ENCODE measurements at places on chromosomes 3 and 15.

GRCh38 chr15:97200161-97200560 lies 760.3 kb upstream of the ARRDC4 start:
- no peak for DNase-seq

- no peak for DNase-seq
Observed at GRCh38 chr3:192212335-192212734, 515.0 kb downstream of the FGF12 start.

DNA sequence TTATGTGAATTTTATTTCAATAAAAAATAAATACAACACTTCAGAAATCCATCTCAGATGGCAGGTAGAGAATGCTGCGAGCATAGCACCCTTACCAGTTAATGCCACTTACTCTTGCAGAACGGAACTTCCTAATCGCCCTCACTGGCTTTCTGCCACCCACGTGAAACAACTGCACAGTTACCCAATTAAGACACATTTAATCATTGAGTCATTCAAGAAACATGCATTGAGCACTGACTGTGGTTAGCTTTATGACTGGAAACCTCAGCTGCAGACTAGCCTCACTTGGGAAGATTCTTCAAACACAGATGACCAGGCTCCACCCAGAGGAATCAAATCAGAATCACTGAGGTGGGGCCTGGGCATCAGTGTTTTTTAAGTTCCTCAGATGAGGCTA lies 5.6 kb upstream of the MFGE8 start:
- no peak for DNase-seq

DNA sequence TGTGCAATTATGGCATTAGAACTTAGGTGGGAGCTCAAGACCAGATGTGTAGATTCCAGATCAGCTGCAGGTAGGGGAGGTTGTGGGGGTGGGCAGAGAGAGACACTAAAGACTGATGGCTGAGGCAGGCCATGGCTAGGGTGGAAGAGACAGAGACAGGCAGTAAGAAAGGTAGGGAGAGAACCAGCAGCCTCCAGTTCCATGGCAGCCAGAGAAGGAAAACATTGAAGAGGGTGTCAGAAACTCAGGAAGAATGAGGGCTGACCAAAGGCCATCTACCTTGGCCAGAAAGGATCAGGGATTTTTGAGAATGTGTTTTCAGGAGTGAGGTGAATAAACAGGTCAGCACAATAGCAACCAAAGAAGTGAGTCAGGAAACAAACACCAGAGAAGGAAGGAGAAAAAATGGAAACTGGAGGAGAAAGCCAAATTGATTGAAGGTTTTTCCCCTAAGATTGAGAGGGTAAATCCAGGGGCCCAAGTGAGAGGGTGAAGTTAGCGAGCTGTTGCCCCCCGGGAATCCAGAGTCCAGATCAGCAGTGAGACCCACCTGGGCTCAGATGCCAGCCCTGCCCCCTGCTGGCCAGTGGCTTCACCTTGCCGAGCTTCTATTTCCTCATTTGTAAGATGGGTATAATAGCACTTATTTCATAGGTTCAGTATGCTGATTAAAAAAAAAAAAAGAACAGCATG lies 41.0 kb downstream of the ABHD2 start:
- DNase-seq, result peak; percentile 32

DNA sequence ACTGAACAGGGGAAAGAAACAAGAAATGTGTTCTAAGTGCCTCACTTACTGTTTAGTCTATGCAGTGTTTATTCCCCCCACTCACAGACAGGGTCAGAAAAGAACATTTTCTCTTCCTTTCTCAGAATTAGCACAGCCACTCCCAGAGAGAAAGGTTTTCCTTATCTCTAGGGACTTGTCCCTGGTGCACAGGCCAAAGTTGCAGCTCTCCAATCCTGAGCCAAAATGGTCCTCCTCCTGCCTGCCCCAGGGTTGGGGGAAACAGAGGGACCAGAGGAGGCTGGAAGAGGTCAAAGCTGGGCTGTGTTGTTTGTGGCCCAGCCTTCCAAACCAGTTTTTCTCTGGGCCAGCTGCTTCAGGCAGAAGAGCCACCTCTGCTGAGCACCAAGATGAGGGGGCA lies 12.0 kb downstream of the RAB6B start:
- no peak for DNase-seq

- DNase-seq, result no peak
Observed at GRCh38 chr3:150926328-150926727, 21.1 kb upstream of the MINDY4B start.

DNA sequence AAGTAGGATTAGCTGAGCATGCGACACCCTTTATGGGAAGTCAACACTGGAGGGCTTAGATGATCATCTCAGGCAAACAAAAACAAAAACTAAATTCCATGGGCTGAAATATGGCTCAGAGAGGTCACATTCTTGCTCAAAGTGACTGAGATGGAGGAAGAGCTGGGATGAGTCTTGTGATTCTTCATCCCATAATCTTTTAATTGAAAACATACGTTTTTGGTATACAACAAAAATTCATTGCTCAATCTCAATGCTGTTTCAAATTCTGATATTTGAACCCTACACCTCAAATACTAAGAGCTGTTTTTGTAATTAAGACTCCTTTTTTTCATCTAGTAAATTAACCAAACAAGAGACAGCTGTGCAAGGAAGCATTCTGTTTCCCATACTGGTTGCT lies 257.0 kb downstream of the NR1D2 start:
- DNase-seq, result no peak

DNA sequence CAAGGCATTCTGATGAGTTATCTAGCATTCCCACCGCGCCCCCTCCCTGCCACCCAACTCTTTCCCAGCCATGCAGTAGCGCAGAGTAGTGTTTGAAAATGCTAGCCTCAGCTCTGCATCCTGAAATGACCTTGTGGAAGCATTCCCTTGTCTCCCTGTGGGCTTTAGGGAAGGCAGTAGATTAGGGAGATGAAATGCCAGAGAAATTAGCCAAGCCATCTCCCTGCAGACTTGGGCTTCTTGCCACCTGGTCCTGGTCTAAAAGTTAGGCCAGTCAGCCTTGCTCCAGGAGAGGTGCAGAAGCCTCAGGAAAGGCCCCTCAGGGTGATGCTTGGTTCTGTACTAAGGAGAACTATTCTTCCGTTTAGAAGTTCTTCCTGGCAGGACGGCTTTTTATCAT lies 231.2 kb downstream of the CACNA2D3 start:
- no peak for DNase-seq

All from Jurkat, Clone E6-1 (cell line).